HAP-1 (cell line): ENCODE measurements at places on chromosomes 5 and 9.

- peak; percentile 25 for DNase-seq
These were observed 1046.9 kb downstream of the CDH12 start for GRCh38 chr5:21806271-21806670.

DNA sequence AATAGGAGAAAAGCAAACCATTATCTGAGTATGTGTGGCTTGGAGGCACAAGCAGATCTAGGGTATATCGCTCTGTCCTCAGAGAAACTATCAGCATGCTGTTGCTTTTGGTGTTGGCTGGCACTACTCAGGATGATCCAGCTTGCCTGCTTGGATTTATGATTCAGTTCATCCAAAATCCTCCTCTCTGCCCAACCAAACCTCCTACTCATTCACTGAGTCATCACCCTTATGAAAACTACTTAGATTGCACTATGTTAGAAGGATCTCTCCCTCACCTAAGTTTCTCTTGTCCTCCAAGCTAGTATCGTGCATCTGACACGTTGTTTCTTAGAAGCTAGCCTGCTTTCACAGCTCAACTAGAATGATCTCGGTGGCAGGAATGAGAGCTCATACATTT is 14.2 kb upstream of the ZBED3 start:
- DNase-seq = no peak

GRCh38 chr5:82586181-82586580 is 308.0 kb upstream of the RPS23 start:
- DNase-seq = no peak

GRCh38 chr5:16794269-16794913 is 141.7 kb downstream of the MYO10 start:
- no peak for DNase-seq

DNA sequence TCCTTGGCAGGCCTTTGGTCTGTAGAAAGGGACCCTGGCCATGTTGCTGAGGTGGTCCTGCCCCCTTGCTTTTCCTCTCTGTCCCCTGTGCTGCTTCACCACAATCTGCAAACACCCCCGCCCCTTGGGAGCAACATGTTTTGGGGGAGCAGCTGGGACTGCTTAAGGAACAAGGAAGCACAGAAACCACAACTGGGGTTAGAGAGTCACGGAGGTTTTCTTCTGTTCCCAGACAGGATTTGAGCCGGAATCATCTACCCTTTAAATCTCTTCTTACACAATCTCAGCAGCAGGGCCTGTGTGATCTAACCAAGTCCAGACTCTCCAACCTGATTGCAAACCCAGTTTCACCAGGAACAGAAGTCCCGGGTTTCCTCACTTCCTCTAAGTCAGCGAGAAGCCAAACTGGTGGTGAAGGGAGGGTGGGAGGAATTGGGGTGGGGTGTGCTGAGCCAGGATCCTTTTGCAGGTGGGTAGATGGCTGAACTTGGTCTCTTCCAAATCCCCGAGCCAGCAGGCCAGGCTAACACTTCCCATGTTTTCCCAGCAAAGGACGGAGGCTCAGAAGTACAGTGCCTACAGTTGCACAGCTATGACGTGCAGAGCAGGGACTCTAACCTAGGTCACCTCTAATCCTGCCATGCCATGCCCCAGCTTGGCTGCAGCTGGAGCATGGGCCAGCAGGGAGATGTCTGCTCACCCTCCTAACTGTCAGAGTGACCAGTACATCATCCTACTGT is 25.0 kb downstream of the SH3PXD2B start:
- DNase-seq = no peak
